ENCODE measurements at places on chromosomes 12 and 14.

- DNase-seq, result no peak
These were observed 28.3 kb upstream of the INF2 start for GRCh38 chr14:104661086-104661485.

- no peak for DNase-seq
These were observed 8.0 kb upstream of the MGP start for GRCh38 chr12:14893506-14894250.

DNA sequence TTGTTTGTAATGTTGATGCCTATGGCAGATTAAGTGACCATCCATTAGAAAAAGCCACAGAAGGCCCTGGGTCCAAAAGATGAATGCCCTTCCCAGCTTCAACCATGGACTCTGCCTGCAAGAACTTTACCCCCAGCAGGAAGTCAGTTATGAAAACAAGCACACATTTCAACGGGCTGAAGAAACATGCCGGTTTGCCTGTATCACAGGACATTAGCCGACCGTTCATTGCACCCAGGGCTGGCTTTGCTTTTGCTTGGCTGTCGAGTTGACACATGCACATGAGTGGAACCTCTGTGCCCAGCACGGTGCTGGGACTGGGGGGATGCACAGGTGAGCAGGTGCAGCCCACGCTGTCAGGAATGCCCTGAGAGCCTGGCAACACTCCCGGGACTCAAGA lies 1087.0 kb downstream of the BCL11B start:
- no peak for DNase-seq

GRCh38 chr14:62017651-62018230 lies 255.5 kb downstream of the SNAPC1 start:
- no peak for DNase-seq

DNA sequence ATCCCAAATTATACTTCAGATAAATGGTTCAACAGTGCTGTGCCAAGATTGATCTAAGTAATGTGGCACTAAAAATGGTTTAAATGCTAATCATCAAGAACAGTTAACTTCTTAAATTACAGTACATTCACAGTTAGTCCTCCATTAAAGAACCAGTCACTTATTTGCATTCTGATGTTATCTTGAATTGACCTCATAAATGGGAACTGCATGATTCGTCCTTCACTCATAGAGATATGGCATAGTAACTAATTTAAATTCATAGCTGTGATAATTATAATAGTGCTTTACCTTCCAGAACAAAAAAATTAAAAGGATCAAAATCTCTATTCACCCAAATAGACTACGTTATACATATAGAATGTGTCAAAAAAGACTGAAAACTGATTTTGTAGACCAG lies 61.1 kb downstream of the COCH start:
- no peak for DNase-seq

DNA sequence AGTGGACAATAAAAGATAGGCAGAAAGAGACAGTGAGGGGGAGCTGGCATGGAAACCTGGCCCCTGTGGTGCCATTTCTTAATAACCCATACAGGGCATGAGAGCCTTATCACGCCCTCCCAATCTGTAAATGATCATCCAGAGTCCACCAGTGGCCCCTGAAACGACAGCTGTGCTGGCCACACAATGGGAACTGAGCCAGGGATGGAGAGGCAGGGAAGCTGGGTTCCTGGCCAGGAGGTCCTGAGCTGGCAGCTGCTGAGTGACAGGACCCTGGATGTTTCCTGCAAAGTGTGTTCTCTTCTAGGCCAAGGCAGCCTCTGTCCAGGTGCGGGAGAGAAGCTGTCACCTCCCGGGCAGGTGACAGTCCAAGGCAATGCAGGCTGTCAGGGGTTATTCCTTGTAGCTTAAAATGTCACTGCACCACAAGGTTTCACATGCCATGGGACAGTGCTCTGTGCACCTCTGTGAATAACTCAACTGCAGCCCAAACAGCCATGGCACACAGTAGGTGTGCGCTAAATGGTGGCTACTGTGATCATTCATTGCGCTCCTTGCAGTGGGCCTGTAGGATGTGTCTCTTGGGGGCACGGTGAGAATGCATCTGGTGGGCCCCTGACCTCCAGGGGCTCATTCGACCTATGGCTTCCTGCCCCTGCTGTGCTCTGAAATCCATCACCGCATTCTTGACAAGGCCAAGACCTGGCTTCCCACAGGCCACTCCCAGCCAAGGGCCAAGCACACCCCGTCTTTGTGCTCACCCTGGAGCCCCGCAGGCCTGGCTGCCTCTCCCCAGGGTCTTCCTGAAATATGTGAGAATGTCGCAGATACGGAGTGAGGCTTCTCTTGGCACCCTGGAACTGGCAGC lies 46.3 kb upstream of the BCL11B start:
- no peak for DNase-seq

DNA sequence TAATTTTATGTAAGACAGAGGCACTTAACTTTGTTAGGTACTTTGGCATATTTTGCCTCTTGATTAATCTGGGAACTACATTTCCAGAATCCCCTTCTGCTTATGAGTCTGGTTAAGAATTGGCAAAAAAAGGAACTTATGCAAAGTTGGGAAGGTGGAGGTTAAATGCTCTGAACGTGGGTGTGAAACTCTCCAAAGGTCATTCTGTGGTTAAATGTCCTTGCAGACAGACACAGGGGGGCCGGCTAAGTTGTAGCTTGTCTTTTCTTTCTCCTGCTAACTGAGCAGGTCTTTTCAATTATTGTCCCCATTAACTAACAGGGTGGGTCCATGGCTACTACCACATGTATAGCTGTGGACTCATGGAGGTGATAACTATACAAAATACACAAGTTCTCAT lies 248.6 kb upstream of the NOVA1 start:
- no peak for DNase-seq

DNA sequence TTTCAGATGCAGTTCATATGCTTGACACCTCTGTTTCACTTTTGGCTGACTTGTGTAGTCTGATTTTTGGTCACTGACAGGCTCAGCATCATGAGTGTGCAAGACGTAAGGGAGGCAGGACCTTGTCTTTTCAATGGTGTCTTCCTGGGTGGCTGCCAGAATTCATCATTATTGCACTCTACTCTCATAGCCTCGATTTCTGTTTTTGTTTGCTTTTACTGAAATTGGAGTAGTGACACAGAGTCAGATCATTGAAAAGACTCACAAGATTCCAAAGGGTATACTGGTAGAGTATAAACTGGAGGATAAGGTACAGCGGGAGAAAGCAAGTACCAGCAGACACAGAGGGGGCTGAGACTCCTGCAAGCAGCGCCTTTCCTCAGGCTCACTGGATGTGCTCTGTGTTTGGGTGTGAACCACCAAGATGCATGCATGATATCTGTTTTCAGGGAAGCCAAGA lies 126.3 kb upstream of the FGD4 start:
- DNase-seq, result no peak

DNA sequence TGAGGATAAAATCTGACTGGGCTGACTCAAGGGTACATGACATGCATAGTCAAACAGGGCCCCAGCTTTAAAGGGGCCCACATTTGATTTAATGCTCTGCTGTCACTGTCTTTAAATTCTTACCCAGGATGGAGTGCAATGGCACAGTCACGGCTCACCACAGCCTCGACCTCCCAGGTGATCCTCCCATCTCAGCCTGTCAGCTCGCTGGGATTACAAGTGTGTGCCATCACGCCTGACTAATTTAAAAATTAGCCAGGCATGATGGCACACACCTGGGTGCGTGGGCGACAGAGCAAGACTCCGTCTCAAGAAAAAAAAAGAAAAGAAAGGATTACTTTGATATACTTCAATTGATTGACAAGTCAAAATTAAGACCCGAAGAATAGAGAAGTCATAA lies 9.2 kb upstream of the PLBD1 start:
- no peak for DNase-seq

GRCh38 chr12:4960547-4960946 lies 50.8 kb downstream of the KCNA1 start:
- no peak for DNase-seq

DNA sequence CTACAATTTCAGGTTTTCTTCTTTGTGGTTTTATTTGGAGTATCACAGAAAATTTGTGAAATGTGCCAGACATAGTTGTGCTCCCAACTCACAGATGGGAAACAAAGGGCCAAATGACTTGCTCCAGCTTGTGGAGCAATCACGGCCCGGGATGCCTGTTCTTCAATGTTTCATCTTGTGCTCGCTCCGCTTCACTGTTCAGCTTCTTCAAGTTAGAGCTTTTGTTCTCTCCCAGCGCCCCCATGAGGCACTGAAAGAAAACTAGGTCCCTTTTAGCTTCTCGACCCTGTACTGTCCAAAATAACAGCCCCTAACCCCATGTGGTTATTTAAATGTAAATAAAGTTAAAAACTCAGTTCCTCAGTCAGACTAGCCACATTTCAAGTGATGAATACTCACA lies 187.9 kb upstream of the STXBP6 start:
- no peak for DNase-seq

DNA sequence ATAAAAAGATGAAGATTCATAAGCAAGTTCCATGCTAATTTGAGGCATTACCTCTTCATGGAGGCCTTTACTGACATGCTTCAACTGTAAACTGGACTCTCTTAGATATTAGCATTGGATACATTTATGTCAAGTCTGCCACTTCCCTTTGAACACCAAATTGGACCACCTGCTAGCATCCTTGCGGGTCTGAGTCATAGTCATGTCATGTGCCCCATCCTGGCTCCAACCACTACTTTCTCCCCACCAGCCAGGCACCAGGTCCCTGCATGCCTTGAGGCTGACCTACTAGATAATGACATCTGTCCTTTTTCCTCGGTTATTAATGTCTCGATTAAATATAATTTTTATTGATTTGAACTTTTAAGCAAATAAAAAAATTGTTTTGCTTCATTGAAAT lies 32.9 kb upstream of the EEA1 start:
- DNase-seq, result no peak

GRCh38 chr12:93981411-93981810 lies 167.0 kb upstream of the PLXNC1 start:
- DNase-seq, result no peak

DNA sequence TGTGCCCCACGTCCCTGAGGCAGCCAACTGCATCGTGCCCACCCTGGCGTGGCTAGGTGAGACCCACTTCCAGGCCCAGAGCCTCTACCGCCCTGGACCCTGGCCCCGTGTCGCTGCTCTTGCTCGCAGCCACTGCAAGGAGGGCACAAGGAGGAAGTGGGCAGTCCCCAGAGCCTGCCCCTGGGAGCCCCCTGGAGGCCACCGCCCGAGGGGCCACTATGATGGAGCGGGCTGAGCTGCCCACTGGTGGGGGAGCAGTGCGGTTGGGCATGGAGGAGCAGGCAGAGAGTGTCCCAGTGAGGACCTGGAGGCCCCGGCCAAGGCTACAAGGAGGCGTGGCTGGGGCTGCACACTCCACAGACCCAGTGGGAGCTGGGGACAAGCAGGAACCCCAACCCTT lies 323.6 kb downstream of the PCNX1 start:
- DNase-seq, result no peak

DNA sequence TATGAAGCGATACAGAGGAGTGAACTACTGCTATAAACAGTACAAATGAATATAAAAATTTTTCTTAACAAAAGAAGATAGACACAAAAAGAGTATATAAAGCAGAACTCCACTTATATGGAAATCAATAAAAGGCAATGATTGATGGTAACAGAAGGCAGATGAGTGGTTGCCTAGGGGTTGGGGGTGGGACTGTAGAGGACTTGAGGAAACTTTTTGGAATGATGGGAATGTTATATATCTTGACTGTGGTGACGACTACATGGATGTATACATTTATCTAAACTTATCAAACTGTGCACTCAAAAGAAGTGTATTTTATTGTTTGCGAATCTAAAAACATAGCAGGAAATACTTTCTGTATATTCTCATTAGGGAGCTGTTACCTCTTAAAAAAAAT lies 89.1 kb downstream of the PTCSC3 start:
- DNase-seq, result no peak

GRCh38 chr12:91455321-91455720 lies 272.7 kb upstream of the DCN start:
- DNase-seq, result no peak

GRCh38 chr12:115583591-115583990 lies 693.9 kb downstream of the MED13L start:
- no peak for DNase-seq

- DNase-seq, result no peak
These were observed 39.1 kb downstream of the WDR20 start for GRCh38 chr14:102178806-102179205.

GRCh38 chr12:63319936-63320633 lies 169.1 kb upstream of the AVPR1A start:
- DNase-seq, result no peak

DNA sequence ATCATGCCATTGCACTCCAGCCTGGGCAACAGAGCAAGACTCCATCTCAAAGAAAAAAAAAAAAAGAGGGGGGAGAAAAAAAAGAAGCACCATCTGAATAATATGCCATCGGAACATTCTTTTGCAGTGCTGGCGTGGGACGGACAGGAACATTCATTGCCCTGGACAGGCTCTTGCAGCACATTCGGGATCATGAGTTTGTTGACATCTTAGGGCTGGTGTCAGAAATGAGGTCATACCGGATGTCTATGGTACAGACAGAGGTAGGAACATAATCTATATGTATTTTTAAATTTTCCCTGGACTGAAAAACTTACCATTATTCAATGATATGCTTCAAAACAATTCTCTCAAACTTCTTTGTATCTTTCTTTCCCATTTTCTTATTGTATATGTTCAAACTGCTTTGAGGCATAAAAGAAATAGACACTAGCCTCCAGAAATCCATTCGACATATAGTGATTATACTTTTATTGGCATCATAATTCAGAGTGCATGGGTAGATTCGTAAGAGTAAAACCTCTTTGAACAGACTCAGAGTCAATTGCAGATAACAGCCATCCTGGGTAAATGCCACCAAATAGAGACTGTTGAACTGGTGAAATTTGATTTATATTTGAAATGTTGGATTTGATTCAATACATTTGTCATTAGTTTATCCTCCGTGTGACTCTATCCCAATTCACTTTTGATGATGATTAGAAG lies 199.7 kb downstream of the EPS8 start:
- DNase-seq, result no peak

DNA sequence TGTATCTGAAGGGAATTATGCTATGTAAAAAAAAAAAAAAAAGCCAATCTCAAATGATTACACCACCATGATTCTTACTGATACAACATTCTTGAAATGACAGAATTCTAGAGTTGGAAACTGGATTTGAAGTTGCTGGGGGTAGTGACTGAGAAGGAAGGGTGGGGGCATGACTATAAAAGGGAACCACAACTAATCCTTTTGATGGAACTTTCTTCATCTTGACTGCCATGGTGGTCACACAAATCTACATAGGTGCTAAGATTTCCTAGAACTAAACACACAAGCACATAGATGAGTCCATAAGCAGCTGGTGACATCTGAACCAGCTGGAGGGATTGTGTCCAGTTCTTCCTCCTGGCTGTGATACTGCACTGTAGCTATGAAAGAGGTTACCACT lies 51.4 kb downstream of the CLMN start:
- DNase-seq, result no peak
